ENCODE measurements at places on chromosomes 3 and 15.

- no peak for DNase-seq
Observed at GRCh38 chr3:51982352-51982837, 940 bp upstream of the ACY1 start.

- no peak for DNase-seq
Observed at GRCh38 chr3:173976281-173976680, 578.7 kb downstream of the NLGN1 start.

DNA sequence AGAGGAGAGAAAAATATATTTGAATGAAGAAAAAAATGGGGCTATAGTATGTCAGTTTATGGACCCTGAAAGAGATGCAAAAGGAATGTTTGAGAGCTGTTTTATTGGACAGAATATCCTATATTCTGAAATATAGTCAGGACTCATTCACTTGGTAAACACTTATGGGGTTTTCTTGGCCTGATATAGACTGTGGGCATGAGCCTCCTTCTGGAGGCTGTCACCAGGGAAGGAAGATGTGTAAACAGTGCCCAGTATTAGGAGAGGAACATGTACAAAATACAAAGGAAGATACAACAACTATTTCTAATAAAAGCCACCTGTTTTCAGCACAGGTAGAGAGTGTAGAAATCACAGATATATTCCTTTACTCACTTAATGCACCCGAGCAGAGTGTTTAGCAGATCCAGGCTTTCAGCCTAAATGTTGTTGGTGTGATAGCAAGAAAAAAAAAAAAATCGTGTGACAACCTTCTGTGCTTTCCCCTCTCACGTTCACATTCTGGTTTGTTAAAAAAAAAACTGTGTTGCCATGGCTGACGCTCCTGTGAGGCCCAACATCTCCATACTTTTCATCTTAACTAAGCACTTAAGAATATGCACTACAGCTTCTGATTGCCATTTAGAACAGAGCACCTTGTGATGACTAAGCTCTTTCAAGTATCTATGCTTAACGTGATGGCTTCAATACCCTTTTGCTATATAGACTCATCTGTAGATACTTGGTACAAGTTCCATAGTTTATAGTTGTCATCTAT is 134.1 kb downstream of the MBNL1 start:
- no peak for DNase-seq

GRCh38 chr3:122627301-122627700 is 49.9 kb downstream of the PARP15 start:
- no peak for DNase-seq

- DNase-seq: no peak
Observed at GRCh38 chr15:99466701-99467337, 99.0 kb upstream of the MEF2A start.

- no peak for DNase-seq
Observed at GRCh38 chr3:81161851-81162250, 599.6 kb downstream of the GBE1 start.

- DNase-seq: no peak
Observed at GRCh38 chr15:63008333-63009049, 34.1 kb upstream of the TPM1 start.

GRCh38 chr3:32455609-32456428 is 46.8 kb downstream of the CMTM6 start:
- DNase-seq: no peak

GRCh38 chr15:56428821-56429458 is 36.0 kb downstream of the MNS1 start:
- no peak for DNase-seq

DNA sequence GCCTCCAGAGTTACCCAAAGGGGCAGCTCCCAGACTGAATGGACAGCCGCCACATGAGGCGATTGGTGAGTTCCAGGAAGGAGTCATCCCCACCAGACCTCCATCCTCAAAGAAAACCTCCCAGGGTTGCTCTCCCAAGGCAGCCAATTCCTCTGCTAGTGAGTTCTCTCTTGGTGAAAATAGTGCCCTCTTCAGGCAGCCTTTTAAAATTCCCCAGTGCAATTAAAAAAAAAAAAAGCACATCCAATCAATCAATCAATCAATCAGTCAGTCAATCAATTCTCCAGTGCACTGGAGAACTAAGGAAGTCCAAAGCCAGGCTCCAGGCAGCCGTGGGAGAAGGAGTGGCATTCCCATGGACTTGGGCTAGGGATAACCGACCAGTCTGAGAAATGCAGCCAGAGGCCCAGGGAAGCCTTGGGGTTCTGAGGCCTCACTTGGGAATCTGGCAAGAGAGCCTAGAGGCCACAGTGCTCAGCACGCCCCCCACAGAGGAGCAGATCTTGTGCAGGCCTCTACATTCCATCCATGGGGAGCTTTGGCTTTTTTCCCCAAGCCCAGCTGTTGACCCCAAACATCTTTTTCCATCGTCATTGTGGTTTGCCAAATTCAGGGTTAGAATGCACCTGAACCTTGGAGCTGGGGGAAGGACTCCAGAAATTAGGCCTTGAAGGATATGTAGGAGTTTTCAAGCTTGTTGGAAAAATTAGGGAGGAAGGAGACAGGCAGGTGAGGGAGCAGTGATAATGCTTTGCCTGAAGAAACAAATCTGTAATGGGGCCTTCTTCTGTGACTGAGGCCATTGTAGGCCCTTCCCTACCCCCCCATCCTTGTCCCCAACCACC is 4.8 kb downstream of the PAQR5 start:
- no peak for DNase-seq

DNA sequence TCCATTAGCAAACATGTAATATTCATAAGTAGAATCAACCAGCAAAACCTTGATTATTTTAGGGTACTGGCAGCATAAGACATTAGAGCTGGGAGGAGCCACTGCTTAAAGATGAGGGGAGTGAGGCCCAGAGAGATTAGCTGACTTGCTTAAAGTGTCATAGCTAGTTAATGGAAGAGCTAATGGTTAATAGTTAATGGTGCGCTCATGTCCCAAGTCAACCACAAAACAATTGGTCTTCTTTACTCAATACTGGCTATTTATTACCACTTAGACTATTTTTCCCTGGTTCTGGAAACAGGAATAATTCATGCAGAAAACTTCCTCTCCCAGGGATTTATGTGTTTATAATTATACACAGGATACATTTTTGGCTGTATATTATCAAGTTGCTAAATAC is 33.1 kb downstream of the EIF4E3 start:
- DNase-seq: no peak

GRCh38 chr3:31305340-31305739 is 227.4 kb upstream of the STT3B start:
- no peak for DNase-seq

GRCh38 chr15:48097264-48097663 is 23.5 kb upstream of the SLC24A5 start:
- no peak for DNase-seq

Measured in stimulated activated CD8-positive, alpha-beta memory T cell treated with anti-CD3 and anti-CD28 coated beads, Interleukin-4, amount 100 ng/mL, for 4 hours (primary cell).